Lower leg skin (tissue), 4 donors: ENCODE measurements at places on chromosomes 12 and 14.
A peak's percentile ranks its signal among the peaks of the same experiment; 100 is the strongest.

GRCh38 chr12:94636462-94637085 lies 13.8 kb downstream of the TMCC3 start:
- DNase-seq, result no peak

DNA sequence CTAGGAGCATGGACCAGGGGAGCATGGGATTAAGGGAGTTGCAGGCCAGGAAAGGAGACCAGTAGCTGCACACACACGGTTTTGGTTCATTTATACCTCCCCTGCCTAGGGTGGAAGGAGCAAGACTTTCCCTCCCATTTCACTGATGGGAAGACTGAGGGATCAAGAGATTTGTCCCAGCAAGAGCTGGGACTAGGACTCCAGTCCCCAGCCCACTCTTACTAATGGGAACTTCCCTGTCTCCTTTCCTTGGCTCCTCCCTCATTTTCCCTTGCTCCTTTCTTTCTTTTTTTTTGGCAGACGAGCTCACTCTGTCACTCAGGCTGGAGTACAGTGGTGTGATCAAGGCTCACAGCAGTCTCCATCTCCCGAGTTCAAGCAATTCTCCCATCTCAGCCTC lies 13.0 kb downstream of the SCNN1A start:
- DNase-seq, result no peak

DNA sequence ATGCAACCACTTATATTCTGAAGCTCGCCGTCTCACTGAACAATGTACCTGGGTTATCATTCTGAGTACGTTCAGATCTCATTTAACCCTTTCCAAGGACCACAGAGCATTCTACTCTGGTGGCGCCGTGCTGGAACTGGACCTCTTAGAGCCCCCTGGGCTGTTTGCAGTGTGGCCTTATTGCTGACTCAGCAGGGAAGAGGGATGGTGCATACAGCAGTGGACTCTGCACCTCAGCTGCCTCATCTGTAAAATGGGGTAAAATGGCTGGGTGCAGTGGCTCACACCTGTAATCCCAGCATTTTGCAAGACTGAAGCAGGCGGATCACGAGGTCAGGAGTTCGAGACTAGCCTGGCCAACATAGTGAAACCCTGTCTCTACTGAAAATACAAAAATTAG lies 2.9 kb downstream of the ALDH2 start:
- no peak for DNase-seq

DNA sequence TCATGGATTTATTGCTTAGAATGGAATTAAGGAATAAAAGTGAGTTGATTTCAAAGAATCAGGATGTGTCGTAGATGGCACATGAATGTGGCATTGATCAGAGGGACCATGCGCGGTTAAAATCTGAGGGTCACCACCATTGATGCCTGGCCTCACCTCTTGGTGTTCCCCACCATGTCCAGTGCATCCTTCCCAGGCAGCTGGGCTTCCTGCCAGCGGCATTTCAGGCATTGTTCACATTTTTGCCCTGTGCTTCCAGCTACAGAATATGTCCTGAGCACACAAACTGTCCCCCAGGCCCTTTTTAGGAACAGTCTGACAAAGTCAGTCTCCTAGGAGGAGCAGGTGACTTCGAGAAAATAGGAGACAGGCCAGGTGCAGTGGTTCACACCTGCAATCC lies 42.0 kb upstream of the TSPAN9 start:
- no peak for DNase-seq

DNA sequence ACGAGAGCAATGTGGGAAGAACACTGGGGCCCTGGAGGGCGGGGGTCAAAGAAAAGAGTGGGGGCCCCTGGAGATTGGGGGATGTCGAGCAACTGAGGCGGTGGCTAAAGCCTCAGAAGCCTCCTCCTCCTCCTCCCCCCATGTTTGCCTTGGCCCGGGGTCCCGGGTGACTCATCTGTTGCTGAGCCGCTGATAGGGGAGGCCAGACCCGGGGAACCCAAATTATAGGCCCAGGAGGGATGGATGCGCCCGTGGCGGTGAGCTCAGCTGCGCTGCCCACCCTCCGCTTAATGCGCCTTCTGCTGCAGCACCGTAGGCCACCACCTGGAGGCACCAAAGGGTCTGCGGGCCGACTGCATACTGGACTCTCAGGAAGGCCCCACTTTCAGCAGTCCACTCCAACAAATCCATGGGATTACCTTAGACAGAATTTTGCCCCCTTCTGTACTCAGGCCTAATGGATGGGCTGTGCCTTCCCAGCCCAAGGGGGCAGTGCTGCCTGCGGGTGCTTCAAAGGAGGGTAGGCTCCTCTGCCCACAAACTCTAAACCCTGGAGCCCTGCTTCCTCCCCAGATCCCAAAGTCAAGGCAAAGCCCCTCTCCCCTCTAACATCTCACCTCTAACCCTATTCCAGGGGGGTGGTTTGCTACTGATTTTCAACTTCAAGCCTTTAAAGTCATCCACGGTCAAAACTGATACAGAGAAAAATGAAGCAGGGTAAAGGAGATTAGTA lies 2.6 kb upstream of the WNT10B start:
- no peak for DNase-seq

GRCh38 chr14:87076146-87076545 lies 916.8 kb downstream of the GALC start:
- no peak for DNase-seq

GRCh38 chr12:57215668-57216013 lies 953 bp upstream of the NXPH4 start:
- no peak for DNase-seq

- DNase-seq, result no peak
Observed at GRCh38 chr12:117890644-117891043, 78.1 kb downstream of the KSR2 start.

DNA sequence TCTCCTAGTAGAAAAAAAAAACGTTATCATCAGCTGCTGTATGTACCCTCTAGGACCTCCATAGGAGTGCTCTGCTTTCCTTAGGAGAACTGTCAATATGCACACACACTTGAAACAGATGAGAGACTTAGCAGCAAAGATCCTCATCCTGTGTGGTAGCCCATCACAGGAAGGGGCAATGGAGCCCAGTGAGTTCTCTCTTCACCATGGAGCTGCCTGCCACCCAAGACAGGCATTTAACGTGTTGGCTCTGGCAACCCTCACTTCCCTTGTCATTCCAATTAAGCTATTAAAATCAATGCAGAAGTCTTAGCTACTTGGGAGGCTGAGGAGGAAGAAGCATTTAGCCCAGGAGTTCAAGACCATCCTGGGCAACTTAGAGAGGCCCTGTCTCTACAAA lies 64.8 kb upstream of the PLEKHA5 start:
- DNase-seq, result no peak

DNA sequence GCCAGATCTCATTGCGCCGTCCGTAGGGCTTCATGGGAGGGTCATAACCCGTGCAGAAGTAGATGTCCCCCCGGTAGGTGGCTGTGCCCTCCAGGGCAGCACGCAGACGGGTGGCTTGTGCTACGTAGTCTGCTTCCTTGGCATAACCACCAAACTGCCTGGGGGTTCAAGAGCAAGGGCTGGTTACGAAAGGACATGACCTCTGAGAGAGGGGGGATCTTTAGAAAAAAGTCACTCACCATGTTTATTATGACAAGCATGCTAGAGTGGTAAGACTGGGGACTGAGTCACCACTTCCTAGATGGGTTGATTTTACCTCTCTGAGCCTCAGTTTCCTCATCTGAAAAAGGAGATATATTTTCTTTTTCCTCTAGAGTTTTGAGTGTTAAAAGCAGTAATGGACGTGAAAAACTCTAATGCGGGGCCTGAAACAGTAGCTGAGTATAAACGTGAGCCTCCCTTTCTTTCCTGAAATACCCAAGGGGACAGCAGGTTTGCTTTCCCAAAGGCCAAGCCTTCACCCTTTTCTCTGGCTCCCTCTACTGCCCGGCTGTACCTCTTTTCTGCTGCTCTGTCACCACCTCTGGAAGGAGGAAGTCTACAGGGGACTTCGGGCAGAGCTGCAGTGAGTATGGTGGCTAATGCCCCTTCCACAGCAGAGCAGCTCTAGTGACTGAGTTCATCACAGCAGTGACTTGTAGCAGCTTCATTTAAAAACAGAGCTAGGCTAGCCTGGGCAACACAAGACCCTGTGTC lies 23.5 kb upstream of the GPRC5D start:
- no peak for DNase-seq

- DNase-seq, result no peak
Observed at GRCh38 chr14:88305528-88306322, 17.3 kb downstream of the KCNK10 start.

- peak; percentile 67 for DNase-seq
Observed at GRCh38 chr12:109820816-109821381, 12.3 kb downstream of the TRPV4 start.

GRCh38 chr12:6337958-6338433 lies 3.9 kb downstream of the TNFRSF1A start:
- DNase-seq, result no peak

- DNase-seq, result no peak
Observed at GRCh38 chr12:5777451-5777850, 167.6 kb downstream of the ANO2 start.

DNA sequence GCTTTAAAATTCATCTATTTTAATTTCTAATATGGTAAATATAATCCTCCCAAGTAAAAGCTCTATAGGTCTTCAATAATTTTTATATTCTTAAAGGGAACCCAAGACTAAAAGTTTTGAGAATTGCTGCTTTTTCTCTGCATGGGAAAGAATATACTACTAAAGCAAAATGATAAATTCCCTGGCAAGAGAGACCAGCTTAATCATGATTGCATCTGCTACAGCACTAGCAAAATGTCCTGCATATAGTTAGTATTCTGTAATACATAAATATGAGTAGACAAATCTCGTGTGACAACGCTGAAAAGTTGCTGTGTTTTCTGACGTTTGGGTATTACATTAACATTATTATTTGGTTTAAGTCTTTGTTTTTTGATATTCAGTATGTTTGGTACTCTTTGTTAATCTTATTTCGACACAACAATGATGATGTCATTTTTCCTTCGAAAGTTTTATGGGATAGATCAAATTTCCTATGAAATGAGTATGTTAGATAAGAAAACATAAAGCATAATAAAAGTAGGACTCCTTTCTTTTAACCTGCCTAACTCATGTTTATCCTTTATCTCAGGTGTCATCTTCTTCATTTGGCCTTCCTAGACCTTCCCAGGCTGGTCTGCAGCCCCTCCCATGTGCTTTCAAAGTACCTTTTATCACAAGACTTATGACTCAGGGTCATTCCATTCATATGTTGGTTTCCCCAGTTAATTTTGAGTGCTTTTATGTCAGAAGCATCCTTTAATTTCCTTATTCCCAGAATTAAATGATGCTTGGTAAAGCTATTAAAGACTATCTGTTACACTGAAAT lies 321.9 kb downstream of the RAD51B start:
- DNase-seq, result no peak

DNA sequence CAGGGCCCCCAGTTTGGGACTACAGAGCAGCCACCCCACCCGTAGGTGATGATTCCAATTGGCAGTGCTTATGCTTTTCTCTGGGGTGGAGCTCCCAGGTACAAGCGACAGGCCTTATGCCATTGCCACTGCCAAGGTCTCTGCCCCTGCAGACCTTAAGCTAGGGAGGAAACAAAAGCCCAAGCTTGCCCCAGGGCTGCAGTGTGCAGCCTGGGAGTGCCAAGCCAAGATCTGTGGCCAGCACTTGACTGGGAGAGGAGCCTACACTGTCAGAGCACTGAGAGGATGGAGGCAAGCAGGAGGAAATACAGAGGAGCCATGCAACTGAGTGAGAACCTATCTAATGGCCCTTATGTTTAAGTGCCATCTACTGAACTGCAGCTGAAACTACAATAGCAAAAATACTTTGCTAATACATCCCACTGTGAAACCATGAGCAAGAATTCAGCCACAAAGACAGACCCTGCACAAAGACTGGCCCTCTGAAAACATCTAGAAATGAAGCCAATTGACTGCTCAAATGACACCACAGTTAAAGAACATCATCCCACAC lies 17.7 kb upstream of the ASCL1 start:
- DNase-seq, result no peak

- peak; percentile 72 for DNase-seq
Observed at GRCh38 chr14:105137481-105138020, 31.0 kb downstream of the JAG2 start.

- no peak for DNase-seq
Observed at GRCh38 chr12:52871291-52872039, 22.7 kb upstream of the KRT78 start.

- no peak for DNase-seq
Observed at GRCh38 chr12:4996714-4997113, 47.0 kb upstream of the KCNA5 start.

- peak; percentile 59 for DNase-seq
Observed at GRCh38 chr12:122081697-122082221, 3.2 kb downstream of the MLXIP start.

GRCh38 chr12:1050059-1050707 lies 59.2 kb downstream of the ERC1 start:
- DNase-seq, result no peak

GRCh38 chr12:122943196-122943595 lies 23.1 kb downstream of the ABCB9 start:
- DNase-seq, result no peak

DNA sequence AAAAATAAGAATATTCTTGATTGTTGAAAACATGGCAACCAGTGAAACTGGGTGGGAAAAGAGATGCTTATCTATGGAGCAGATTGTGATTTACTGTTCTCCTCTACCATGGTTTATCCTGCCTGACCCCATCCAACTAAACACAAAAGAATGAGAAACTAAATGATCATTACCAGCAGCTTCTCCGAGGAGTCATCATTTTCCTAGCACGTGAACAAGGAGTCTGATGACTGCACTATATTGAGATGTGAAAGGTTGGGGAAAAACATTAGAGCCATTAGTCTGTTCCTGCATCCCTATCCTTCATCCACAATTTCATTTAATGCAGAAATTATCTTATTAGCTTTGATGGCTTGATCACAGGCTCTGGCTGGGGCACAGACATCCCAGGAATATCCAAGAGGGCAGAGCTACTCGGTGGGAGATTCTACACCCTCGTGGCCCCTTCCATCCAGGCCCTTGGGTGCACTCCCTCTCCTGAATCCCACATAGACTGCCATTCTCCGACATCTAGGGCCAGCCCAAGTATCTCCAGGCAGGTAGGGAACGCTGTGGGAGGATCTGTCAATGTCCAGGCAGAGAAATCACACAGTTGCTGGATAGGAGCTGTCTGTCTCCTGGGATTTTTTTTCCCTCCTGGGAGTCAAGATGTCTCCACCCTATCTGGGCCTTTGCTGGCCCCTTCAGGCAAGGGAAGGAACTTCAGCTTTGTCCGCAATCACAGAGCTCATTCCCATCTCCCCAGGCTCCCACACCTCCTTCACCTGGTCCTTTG lies 43.3 kb upstream of the DHRS4 start:
- no peak for DNase-seq

DNA sequence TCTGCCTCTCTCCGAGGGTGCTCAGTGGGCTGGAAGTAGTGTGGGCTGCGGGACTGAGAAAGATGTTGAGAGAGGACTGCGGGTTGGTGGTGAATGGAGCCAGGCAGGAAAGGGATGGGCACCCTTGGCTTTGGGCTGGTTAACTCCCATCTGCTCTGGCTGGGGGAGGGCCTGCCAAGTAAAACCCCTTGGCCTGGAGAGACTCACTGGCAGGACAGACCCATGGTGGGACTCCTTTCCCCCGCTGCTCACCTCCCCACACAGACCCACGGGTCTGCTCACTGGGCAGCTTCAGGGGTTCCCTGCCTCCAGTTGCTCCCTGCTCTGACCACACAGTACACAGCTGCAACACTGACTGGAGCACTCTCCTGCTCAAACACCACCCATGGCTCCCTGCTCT lies 54.1 kb downstream of the KRT80 start:
- no peak for DNase-seq

GRCh38 chr14:76975812-76976211 lies 52.7 kb downstream of the IRF2BPL start:
- DNase-seq, result no peak
